ENCODE measurements at places on chromosomes 16 and 17.

GRCh38 chr16:55569025-55569424, 2.5 kb downstream of the CAPNS2 start:
- peak; percentile 81 for DNase-seq

- no peak for DNase-seq
These were observed 84.1 kb downstream of the TAOK1 start for GRCh38 chr17:29474297-29474696.

GRCh38 chr16:74862743-74863244, 88.2 kb upstream of the FA2H start:
- peak; percentile 40 for DNase-seq

GRCh38 chr16:77584205-77584859, 138.0 kb upstream of the NUDT7 start:
- DNase-seq = peak; percentile 64

GRCh38 chr17:67999291-67999911, 3.1 kb upstream of the C17orf58 start:
- no peak for DNase-seq

DNA sequence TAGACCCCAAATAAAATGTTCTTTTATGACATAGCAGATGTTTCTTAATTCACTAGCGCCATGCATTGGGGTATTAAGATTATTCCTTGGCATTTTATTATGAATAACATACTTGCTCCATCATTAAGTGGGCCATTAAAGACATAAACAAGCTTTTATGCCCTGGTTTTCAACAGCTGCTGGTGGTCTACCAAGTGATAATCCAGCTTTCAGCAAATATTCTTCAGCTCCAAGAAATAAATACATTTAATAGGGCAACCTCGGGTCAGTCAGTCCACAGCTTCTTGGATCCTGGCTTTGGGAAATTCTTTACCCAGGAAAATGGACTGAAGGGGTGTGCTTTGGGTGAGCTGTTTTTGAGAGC, 217.3 kb upstream of the IRX3 start:
- no peak for DNase-seq

DNA sequence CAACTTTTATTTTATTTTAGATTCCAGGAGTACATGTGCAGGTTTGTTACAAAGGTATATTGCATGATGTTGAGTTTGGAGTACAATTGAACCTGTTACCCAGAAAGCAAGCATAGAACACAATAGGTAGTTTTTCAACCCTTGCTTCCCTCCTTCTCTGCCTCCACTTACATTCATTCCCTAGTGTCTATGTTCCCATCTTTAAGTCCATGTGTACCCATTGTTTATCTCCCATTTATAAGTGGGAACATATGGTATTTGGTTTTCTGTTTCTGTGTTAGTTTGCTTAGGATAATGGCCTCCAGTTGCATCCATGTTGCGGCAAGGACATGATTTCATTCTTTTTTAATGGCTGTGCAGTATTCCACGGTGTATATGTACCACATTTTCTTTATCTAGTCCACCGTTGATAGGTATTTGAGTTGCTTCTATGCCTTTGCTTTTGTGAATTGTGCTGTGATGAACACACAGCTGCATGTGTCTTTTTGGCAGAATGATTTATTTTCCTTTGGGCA, 114.0 kb upstream of the NACA2 start:
- DNase-seq = no peak

DNA sequence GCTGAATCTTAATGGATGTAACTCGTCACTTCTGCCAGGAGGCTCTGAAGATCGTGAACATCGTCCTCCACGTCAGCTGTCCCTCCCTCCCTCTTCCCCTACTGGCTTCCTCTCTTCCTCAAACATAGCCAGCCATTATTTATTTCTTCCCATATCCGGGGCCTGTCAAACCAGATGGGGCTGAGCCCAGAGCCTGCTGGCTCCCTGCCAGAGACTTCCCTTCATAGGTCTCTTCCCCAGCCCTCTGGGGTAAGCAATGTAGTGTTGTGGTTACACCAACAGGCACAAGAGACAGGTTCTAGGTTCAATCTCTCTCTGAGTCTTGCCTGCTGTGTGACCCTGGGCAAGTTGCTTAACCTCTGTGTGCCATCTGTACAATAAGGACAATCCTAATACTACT, 40.1 kb upstream of the ZFP90 start:
- no peak for DNase-seq

- no peak for DNase-seq
These were observed 3.7 kb upstream of the SLC16A11 start for GRCh38 chr17:7047566-7047965.
